DMS153 (cell line): ENCODE measurements at places on chromosomes 7 and 10.
A peak's percentile ranks its signal among the peaks of the same experiment; 100 is the strongest.

GRCh38 chr7:130274983-130275591, 8.4 kb downstream of the CPA2 start:
- peak; percentile 55 for DNase-seq

GRCh38 chr10:71309919-71310318, 9.1 kb upstream of the SLC29A3 start:
- no peak for DNase-seq

DNA sequence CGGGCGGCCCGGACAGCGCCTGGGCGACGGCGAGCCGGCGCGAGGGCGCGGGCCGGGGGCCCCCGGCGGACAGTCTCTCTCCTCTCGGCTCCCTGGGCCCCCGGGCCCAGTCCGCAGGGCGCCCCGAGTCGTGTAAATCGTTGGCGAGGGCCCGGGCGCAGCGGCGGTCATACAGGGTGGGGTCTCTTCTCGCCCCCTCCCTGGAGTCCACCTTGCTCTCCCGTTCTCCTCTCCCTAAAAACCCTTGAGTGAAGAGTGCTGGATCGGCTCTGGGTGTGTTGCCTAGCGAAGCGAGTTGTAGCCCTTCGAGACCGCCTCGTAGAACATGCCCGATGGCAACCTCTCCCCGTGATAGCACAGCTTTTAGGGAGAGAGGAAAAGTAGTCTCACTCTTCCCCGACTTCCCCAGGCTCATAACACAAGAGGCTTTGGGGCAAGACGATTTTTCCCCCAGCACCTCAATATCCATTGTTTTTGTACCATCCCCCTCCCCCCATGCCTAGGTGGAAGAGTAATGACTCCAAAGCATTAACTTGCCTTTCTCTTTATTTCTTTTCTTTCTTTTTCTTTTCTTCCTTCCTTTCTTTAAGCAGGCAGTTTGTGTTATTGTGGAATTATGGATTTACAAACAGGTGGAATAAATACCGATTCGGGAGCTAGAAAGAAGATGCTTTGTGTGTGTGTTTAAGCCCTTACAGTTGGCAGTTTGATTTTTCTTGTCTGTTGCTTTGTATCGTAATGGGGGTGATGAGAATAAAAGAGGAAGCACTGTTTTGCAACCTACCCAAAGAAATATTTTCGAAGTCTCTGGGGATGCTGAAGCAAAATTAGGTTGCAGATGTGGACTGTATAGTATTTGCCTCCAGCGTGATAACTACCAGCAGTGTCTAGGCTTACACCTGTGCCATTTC, 822 bp downstream of the SHOC2 start:
- no peak for DNase-seq

GRCh38 chr10:65040796-65041195, 1519.6 kb downstream of the REEP3 start:
- no peak for DNase-seq

DNA sequence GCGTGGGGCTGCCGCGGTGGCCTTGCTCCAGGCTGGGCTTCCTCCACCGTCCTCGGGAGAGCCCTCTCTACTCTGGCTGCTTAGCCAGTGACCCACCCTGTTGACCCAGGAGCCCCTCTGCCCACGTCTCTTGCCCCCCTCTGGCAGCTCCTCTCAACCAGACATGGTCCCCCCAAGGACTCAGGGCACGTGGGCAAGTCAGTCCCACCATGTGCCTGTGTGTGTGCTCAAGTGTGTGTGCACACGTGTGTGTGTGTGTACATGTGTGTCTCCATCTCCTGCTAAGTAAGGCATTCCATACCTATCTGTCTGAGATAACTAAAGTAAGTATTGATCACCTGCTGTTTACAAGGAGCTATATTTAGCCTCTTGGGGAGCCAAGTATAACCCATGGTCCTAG, 101.0 kb downstream of the C10orf105 start:
- no peak for DNase-seq

- DNase-seq, result no peak
Observed at GRCh38 chr7:31084226-31084625, 32.1 kb downstream of the ADCYAP1R1 start.

DNA sequence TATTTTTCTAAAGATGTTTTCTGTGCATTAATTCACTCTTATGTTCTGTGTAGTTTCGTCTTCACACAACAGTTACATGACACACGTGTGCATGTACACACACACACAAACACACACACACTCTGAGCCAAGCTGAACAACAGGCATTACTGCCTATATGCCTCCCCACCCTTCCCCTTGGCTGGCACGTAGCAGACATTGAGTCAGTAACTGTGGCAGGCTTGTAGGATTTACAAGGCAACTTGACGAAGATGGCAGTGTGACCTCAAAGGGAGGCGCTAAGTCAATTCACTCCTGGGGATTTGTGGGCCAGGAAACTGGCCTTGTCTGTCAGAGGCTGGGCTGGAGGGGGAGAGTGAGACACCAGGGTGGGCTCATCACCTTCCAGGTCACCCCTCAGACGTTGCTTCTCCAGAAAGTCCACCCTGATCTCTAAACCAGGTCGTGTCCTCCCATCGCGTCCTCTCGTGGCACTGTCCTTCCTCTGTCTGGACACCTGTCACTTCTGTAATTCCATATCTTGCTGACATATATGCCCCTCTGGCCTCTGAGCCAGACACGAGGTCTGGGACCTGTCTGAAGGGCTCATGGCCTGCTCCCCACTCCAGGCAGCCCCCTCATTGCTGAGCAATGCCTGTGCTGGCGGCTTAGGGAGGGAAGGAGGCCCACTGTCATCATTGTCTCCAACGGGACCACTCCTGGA, 41.1 kb upstream of the INPP5A start:
- no peak for DNase-seq

- DNase-seq, result no peak
Observed at GRCh38 chr7:155857141-155857540, 44.9 kb upstream of the SHH start.

DNA sequence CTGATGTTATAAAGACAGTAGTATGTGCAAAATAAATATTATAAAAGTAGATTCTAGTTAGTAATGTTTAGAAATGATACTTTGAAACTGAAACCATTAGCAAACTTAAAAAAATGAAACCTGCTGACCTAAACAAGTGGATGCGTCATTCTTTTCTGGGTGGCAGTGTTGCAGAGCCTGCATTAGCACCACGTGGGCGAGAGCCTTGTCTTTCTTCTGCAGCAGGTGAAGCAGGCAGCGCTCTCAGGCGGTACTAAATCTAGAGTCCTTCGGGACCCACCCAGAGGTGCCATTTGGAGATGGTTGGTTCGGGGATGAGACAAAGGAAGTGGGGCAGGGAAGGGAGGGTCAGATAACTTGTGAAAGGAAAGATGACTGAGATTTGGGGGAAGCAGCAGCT, 759.1 kb upstream of the IGFBP3 start:
- DNase-seq, result no peak

DNA sequence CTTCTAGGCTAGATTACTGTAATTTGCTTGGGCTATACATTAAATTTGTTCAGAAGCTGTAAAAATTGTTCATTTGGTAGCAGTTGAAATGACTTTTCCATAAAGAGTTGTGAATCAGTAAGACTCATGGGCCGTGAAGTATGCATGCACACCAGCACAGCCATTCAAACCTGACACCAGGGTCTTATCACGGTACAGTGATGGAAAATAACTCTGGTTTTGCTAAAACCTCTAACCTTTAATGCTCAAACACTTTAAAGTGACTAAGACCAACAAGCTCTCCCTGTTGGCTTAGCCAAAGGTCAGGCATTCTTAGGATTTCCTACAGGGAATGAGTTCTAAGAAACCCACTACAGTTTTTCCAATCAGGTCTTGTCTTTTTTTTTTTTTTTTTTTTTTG, 11.5 kb downstream of the ARL3 start:
- no peak for DNase-seq

DNA sequence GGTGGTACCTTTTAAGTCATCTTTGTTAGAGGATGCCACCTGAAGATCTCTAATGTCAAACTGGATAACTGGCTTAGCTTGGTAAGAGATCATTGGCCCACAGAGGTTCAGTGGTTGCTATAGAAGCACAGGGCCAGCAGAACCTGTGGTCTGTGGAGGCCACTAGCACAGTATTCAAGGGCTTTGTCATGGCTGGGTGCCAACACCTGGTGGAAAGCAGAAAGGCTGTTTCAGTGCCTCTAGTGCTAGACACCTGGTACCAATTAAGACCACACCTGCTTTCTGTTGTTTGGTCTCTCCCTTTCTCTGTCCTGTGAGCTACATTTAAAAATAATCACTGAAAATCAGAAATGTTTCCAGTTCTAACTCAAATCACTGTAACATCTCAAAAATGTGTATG, 10.0 kb upstream of the PCGF5 start:
- DNase-seq, result peak; percentile 99

GRCh38 chr10:80908611-80909010, 370.9 kb downstream of the SH2D4B start:
- no peak for DNase-seq

GRCh38 chr7:32070406-32071360, at the start of gene PDE1C:
Gene PDE1C, minus strand, starts transcription at chr7:32070407.
- no peak for DNase-seq

DNA sequence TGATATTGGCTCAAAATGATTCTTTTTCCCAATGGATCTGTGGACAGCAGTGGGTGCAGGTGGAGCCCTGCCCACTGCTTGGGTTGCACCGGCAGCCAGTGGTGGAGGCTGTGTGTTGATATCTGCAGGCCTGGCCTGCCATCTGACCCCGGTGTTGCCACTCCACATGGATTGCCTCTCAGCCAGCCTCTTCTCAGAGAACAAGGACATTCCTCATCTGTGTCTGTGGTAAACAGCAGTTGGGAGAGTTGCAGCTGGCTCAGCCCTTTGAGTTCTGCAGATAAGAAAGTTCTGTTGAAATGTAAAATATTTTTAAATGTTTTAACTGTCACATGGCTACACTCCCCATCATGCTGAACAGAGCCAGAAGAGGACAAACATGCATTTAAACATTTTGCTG, 374.9 kb upstream of the CELF2 start:
- DNase-seq, result no peak

- DNase-seq, result no peak
Observed at GRCh38 chr7:91407942-91408341, 143.7 kb downstream of the FZD1 start.

- no peak for DNase-seq
Observed at GRCh38 chr10:103109821-103110220, 83.3 kb downstream of the NT5C2 start.

DNA sequence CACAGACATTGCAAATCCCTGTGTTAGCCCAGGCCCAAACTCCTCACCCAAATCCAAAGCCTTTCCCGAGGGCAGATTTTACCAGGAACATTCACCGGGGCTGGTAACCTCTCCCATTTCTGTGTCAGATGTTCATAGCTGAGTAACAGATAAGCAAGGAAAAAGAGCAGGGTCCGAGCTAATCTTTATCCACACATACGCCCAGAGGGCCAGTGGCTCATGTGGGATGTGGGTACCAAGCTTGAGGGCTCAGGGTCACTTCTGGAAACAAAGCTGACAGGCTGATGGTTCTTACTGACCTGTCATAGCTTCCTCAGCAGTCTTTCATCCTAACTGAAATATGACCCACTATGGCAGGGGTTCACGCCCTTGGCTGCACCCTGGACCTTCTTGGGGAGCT, 39.8 kb downstream of the HBP1 start:
- no peak for DNase-seq

DNA sequence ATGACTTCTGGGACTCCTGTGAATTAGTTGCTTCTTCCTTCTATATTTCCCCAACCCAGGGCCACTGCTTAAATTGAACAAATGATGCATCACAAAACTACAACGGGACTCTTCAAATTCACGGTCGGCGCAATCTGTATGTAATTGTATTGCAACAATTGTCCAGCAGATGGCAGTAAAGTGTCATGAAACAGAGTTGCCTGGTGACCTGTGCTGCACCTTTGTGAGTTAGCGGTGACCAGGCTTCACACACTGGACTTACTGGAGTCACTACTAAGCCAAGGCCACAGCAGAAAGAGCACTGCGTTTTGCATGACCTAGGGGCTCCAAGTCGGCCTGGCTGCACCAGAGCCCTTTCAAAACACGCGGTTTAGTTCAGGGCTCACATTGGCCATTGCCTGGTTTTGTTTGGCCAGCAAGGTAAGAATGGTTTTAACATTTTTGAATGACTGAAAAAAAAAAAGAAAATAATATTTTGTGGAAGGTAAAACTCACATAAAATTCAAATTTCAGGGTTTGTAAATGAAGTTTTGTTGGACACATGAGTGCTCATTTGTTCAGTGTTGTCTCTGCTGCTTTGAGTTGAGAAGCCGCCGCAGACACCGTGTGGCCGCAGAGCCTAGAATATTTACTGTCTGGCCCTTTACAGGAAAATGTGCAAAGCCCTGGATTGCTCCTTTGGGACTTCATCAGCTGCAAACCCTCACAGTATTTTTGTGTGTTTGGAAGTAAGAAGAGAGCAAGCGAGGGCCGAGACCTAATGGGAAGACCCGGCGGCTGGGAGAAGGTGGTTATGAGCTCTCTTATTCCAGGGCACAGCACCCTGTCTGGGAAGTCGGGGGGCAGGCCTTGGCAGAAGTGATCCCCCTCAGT, 23.2 kb upstream of the ZNF32 start:
- peak; percentile 32 for DNase-seq

GRCh38 chr7:143846692-143847091, 55.3 kb downstream of the TCAF1 start:
- no peak for DNase-seq

GRCh38 chr7:32415936-32416335, 74.2 kb downstream of the LSM5 start:
- no peak for DNase-seq

DNA sequence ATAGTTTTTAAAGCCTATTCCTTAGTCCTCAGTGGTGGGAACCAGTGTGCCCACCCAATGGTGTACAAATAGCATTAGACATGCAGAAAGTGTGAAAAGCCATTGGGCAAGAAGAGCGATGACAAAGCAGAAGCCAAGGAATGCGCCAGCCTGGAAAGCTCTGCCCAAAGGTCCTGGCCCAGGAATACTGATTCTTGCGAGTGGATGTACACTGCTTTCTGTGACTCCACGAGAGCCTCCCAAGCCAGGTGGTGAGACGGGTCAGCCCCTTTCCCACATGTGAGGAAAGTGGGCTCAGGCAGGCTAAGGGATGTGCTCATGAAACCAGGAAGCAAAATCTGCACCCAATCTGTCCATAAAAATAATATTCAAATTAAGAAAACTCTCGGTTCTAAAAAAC, 106.6 kb downstream of the ADCY1 start:
- DNase-seq, result no peak

- no peak for DNase-seq
Observed at GRCh38 chr7:138738114-138738513, 37.0 kb upstream of the SVOPL start.

GRCh38 chr7:81887098-81888090, 117.5 kb upstream of the HGF start:
- peak; percentile 35 for DNase-seq

GRCh38 chr10:78899996-78900714, 168.6 kb upstream of the ZMIZ1 start:
- no peak for DNase-seq

GRCh38 chr10:10431422-10432066, 586.1 kb upstream of the CELF2 start:
- DNase-seq, result no peak

DNA sequence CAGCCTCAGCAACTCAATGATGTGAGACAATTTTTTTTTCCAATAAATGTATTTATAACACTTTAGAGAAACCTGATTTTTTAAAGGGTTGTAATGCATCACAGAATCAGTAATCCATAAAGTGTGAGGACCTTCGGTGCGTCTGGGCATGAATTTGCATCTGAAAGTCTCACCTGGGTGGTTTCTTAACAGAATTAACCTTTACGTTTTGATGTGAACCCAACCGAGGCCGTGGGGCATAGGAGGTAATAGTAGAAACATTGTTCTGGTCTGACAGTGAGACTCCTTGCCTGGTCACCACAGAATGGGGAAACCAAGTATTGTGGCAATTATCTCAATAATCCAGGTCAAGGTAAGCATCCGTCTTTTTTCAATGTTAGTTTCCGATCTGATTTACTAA, 114.6 kb downstream of the PRKCQ start:
- DNase-seq, result no peak
